ENCODE measurements at places on chromosomes 6 and 20.

DNA sequence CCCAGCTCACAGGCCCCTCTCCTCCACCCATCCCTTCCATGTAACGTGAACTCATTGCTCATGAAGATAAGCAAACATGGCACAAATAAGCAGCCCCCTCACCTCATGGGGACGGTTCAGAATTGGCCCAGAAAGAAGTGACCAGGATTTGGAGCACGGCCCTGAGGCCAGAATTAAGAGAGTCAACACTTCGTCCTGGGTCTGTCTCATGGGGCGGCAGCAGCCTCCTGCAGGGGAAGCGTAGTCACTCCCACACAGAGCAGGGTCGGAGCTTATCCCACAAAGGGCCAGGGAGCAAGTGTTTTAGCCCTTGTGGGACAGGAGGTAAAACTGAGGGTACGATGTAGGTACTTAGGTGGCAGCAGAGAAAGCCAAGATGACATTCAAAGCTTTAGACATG is 28.6 kb upstream of the DACT2 start:
- DNase-seq: no peak

- DNase-seq: no peak
Measured at GRCh38 chr6:9537381-9537780, 877.5 kb downstream of the TFAP2A start.

- no peak for DNase-seq
Measured at GRCh38 chr6:80967609-80968008, 784.9 kb downstream of the TENT5A start.

DNA sequence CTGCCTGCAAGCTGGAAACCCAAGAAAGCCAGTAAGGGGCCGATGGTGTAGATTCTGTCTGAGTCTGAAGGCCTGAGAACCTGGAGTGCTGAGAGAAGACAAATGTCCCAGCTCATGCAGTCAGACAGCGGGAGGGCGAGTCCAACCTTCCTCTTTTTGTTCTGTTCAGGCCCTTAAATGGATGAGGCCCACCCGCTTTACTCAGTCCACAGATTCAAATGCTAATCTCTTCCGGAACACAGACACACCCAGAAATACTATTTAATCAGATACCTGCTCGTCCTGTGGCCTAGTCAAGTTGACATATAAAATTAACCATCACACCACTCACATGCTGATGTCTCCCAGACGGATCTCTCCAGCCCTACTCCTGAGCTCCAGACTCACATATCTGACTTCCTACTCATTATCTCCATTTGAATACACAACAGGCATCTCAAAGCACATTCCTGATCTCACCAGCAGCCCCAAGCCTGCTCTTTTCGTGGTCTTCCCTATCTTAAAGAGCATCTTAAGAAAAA is 26.7 kb upstream of the SRC start:
- no peak for DNase-seq

DNA sequence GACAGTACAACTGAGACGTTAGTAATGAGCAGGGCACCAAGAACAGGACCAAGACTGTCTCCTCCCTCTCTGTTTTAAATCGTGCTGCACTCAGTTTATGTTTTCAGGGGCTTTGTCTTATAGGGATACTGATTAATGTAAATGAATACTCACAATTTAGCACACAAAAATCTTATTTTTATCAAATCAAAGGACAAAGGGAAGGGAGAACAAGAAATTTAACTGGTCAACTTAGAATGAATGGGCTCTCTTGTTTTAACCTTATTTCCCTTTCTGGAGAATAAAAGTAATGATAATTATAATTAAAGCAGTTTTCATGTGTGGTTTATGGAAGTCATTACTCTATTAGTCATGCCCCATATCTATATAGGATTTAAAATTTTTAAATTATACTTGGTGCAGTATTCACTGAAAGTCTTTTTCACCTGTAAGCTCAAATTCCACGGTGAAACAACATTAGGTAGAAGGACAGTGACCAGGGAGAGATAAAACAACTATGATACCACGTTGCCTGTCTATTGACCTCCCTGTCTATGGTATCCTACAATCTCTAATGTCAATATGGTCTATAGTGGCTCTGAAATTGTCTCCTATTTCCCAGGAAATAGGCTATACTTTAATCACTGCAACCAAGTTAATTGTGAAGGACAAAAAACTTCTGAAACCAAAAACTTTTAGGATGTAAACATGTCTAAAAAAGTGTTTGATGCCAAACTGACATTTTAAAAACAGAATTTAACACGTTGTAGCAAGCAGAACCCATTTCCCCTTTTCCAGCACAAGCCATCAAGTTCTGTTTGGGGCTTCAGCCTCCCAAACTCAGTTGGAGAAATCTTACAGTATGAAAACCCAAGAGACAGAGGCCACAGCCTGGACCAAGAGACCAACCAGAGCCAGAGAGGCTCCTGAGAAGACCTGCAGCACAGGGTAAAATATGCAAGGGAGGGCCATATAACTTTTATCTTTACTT is 15.0 kb downstream of the ELOVL5 start:
- no peak for DNase-seq

DNA sequence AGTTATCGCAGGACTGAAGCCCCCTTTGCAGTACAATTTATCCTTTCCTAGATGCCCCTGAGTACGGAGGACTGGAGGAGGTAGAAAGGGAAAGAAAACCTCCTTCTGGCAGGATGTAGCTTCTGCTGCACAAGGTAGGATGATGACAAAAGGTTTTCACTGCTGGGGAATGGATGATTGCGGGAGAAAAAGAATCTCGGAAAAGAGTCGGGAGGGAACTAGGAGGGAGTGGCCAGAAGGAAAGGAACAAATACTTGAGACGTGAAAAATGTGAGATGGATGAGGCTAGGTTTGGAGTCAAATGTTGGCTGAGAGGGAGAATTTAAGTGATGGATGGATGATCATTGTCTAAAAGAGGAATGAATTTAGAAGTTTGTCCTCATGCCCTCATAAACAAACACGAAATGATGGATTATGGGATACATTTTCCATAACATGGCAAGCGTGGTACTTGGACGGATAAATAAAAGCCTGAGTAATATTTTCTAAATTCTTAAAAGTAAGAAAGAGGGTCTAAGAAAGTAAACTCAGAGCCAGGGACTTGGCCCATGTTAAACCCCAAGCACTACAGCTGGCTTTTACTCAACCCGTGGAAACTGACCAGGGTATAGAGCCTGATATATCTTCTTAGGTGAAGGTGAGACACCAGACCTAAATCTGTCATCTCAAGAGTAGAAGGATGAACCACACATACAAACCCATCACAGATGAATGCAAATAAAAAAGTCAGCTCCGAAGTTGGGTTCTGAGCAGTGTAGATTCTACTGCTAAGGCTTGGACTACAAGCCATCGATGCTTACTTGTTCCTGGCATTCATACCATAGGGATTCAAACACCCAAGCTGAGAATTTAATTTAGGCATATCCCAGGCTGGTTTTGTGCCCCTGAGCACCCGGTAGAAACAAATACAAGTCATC is 72.4 kb downstream of the HFE start:
- DNase-seq: no peak

All from GM19239 (cell line).